ENCODE measurements at places on chromosomes 6 and 20. TPM values are rescaled to one million over a fixed set of nuclear protein-coding genes. Genes with fewer than 3 reads are reported as not detected.
A peak's percentile ranks its signal among the peaks of the same experiment; 100 is the strongest.

Gene COL19A1
- total RNA-seq, result 0.03 TPM

Gene POM121L2
- total RNA-seq, result not detected

DNA sequence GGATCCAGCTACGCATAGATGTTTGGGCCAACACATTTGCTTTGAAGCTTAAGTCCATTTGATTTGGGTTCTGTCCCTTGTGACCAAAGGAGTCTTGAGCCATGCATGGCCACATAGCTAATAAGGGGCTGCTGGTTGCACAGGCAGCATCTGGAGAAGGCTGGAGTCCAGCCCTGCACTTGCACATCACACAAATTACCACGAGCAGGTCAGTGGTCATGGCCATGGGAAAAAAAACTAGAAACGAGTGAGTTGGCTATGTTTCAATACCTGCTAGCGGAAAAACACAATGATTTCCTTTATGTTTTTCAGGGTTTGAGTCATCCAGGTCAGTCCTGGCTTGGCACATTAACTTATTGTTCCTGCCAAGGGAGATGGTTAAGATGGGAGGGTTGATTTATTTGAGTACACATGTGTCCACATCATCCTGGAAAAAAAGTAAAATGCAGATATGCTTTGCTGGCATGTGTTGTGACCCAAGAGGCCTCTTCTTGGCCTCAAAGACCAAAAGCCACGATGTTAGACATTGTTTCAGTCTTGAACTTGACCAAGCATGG lies 5.6 kb upstream of the STX16 start:
- DNase-seq, result no peak

DNA sequence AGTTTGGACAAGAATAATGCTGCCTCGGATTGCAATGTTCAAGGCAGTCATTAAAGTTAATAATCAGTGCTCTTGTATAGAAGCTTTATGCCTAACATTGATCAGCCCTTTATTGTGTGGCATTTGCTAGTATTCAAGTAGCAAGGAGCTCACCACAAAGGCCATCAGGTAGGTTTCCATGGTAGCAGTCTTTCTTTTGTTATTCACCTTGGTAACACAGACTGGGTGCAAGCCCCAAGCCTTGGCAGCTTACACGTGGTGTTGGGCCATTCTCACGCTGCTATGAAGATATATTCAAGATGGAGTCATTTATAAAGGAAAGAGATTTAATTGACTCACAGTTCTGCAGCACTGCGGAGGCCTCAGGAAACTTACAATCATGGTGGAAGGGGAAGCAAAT lies 149.3 kb downstream of the ADAT2 start:
- DNase-seq, result no peak

Gene SLC2A10
- total RNA-seq, result not detected

DNA sequence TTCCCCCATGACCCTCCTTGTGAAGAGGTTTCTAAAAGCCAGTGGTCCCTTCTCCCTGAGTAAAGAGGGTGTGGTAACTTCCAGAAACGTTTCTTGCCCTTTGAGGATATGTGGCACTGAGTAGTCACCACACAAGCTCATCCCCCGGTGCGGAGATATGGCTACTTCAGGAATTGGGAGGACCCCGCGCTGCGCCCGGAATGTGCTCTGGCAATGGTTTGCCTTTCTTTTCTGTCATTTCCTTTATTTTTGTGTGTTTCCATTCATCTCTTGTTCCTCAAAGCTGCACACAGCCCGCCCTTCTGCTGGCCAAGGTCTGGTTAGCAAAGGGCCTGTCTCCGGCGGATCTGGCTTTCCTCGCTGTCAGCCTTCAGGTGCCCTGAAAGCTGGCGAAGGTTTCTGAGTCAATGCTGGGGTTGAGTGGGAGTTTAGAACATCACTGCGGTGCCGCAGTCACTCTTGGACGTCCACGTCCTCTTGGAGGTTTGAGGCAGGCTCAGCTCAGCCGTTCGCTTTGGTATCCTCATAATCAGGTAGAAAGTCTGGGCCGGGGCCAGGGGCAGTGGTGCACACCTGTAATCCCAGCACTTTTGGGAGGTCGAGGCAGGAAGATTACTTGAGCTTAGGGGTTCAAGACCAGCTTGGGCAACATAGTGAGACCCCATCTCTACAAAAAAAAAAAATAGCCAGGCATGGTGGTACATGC lies 67.2 kb downstream of the TCP11 start:
- no peak for DNase-seq

DNA sequence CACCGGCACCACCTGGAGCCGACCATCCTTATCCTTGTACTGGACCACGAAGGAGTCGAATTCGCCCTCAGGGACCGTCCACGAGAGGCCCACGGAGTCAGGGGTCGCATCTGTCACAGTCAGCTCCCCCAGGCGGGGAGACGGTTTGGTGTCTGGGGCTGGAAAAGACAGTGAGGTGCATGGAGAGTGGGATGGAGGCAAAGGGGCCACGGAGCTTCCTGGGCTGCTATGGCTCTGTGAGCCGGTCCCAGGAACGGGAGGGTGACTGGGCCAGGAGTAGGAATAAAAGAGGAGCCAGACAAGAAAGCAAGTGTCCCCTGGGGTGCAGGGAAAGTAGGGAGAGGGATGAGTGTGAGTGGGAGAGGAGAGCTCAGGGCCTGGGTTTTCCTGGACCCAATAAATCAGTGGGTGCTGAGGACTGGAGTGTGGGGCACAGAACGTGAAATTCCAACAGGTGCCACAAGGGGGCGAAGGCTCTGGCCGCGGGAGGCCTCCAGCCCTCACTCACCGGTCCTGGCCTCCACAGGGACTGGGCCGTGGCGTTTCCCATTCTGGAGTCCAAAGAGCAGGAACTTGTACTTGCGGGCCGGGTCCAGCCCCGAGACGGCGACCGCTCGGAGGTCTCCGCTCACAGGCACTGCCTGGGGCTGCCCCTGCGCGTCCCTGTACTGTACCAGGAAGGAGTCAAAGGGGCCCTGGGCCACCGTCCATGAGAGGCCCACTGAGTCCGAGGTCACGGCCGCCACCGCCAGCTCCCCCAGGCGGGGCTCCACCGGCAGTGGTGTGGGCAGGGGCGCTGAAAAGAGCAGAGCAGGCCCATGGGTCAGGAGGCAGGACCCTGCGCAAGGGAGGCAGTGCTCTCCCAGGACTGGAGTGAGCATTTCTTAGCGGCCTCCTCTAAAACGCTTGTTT lies 9.9 kb downstream of the CYP21A2 start:
- DNase-seq, result peak; percentile 67

DNA sequence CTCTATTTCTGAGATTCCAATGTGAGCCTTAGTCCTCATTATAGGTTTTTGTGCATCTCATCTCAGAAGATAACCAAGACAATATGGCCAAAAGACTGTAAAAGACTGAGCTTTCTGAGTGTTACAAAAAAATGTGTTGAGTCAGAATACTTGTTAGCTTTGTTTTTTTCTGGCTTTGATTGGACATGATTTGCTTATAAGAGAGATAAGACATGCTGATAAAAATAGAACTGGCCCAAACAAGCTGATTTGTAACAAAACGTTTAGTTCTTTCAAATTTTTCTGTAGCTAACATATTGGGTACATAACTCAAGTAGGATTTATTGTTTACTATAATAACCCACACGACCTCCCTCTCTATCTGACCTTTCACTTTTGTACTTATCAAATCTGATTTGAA lies 32.9 kb downstream of the FILIP1 start:
- no peak for DNase-seq

- DNase-seq, result peak; percentile 31
These were observed 37.7 kb downstream of the FOXO3 start for GRCh38 chr6:108598305-108598863.

DNA sequence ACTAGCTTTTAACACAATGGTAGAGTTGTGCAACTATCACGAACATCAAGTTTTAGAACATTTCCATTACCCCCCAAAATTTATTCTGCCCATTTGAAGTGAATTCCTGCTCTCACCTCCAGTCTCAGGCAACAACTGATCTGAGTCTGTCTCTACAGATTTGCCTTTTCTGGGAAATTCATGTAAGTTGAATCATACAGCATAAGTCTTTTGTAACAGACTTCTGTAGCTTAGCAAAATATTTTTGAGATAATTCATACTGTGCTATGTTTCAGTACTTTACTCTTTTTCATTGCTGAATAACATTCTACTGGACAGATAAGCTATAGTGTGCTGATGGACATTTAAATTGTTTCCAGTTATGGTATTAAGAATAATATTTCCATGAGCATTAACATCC lies 447.3 kb upstream of the GJE1 start:
- DNase-seq, result no peak

DNA sequence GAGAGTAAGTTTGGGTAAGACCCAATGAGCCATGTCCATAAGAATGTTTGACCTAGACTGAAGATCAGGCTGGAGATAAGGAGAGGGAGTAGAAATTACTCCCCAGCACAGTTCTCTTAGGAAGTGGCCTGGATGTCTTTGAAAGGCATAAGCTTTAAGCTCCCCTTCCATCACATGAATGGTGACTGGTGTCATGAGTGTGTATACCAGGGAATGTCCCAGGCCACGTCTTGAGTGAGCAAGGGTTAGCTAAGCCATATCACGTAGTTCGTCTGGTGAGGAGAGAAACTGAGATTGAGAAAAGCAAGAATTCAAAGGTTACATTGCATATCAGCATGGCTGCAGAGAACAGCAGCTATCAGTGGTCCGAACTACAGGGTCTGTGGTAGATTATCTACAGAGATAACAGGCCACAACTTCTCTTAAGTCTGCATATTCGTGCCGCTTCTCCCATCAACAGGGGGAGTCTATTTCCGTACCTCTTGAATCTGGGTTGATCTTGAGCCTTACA lies 60.1 kb upstream of the BMP2 start:
- DNase-seq, result no peak

DNA sequence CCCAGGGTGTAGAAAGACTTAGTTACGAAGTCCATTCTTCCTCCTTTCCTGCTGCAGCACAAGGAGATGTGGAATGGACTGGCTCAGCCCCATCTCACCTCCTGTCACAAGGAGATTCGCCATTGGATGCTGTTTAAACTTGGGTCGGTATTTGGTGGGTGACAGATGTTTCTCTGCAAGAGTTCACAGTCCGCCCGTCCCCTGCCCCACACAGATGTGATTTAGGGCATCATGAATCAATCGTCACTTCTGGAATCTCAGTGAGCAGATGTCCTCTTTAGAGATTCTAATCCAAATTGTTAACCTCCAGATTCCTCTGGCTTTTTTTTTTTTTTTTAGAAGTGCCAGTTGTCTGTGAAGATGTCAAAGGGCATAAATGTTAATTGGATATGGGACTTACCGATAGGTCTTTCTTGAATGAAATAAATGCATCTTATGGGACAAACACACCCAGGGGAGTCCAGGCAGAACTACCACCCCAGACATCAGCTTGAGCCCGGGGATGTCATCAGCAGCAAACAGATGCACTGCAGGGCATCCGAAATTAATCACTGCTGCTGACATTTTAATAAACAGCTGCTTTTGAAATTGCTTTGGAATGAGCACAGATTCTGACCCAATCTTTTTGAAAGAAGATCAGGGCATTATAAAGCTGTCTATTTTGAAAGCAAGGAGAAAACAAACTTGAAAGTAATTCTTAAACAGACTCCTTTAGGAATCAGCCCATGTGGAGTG lies 117.6 kb upstream of the CDH4 start:
- no peak for DNase-seq

- no peak for DNase-seq
These were observed 353.1 kb downstream of the MAFB start for GRCh38 chr20:40335901-40336351.

DNA sequence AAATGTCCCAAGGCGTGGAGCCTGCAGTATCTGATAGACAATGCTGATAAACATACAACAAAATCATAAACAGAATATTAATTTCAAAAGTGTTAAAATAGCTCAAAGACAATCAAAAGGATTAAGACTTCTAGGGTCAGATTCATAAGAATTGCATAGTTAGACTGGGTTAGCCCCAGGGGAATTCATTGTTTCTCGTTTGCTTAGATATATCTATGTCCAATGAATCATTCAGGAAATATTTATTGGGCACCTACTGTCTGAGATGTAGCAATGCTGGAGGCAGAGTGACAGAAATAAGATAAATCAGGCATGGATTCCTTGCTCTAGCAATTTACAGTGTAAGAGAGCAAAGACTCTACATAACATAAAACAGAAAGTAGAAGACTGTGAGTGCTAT lies 124.4 kb upstream of the PRL start:
- DNase-seq, result no peak

- DNase-seq, result no peak
These were observed 117.1 kb downstream of the LINC00237 start for GRCh38 chr20:20989081-20989480.

- DNase-seq, result no peak
These were observed 113.3 kb upstream of the ASF1A start for GRCh38 chr6:118780668-118781067.

GRCh38 chr6:14147891-14148290 lies 30.3 kb downstream of the CD83 start:
- no peak for DNase-seq

DNA sequence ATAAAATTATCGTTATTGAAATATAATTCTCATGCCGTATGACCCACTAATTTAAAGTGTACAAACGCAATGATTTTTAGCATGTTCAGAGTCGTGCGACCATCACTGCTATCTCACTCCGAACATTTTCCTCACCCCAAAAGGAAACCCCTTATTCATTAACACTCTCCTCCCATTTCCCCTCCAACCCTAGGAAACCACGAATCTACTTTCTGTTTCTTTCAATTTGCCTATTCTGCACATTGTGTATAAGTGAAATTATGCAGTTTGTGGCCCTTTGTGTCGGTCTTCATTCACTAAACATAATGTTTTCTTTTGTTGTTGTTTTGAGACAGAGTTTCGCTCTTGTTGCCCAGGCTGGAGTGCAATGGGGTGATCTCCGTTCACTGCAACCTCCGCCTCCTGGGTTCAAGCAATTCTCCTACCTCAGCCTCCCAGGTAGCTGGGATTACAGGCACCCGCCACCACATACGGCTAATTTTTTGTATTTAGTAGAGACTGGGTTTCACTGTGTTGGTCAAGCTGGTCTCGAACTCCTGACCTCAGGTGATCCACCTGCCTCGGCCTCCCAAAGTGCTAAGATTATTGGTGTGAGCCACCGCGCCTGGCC lies 99.7 kb upstream of the ZNF217 start:
- DNase-seq, result no peak

Gene TSBP1
- not detected for total RNA-seq

- DNase-seq, result no peak
These were observed 634 bp downstream of the HSF2 start for GRCh38 chr6:122400121-122400450.

GRCh38 chr20:45959126-45959525 lies 12.9 kb downstream of the ZNF335 start:
- DNase-seq, result no peak

- DNase-seq, result no peak
These were observed 10.1 kb downstream of the LSM14B start for GRCh38 chr20:62132421-62132820.

Gene SEMG1
- not detected for total RNA-seq

- no peak for DNase-seq
These were observed 15.0 kb downstream of the ACSS2 start for GRCh38 chr20:34891166-34892062.

- no peak for DNase-seq
These were observed 12.8 kb upstream of the SERPINB1 start for GRCh38 chr6:2854396-2854982.

Gene CDSN
- not detected for total RNA-seq

Gene DUSP15
- total RNA-seq, result not detected

DNA sequence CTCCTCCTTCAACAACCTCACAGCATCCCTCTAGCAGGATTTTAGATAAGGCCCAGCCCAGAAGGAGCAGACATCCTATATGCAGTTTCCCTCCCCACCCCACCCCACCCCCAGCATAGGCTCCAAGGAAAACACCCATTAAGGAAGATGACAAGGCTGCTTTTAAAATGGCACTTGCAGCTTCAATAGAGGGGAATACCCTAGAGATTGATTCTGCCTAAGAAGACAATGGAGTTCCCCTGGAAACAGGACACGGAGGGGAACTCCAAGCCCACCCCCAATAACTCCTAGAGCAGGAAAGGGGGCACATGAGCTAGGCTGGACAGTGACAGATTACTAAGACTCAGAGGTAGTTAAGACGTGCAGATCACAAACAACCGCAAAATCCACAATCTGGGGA lies 34.7 kb downstream of the CPNE5 start:
- DNase-seq, result no peak

All from activated CD4-positive, alpha-beta memory T cell treated with anti-CD3 and anti-CD28 coated beads, Interleukin-2, amount 10 ng/mL, durations not matched to agents 7 days and 5 days (primary cell).